ENCODE measurements at places on chromosomes 2 and 18.
A peak's percentile ranks its signal among the peaks of the same experiment; 100 is the strongest.

DNA sequence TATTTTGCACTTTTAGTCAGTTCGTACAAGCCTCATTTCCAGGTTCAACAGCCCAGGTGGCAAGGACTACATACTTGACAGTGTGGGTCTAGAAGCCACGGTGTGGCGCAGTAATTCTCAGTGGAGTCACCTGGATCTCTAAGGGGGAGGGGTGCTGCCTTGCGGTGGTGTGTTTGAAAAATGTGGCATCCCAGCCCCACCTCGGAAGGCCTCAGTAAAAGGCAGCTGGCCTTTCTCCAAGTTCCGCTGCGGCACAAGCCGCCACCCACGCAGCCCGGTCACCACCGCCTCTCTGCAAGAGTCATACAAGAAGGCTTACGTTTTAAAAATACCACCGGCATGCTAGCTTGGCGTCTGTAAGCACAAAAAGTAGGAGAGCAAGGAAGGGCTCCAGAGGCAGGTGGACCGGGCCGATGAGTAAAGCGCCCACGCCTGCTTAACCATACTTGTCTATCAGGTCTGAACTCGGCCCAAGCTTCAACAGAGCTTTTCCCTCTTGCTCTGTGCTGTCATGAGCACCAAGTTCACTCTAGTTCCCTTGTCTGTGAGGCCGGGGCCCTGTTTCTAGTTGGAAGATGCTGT is 49.5 kb downstream of the SPRED2 start:
- DNase-seq: peak; percentile 88

GRCh38 chr2:127254386-127254981 is 34.4 kb upstream of the CYP27C1 start:
- no peak for DNase-seq

- DNase-seq: no peak
Observed at GRCh38 chr2:200860092-200860795, 4.2 kb downstream of the CLK1 start.

DNA sequence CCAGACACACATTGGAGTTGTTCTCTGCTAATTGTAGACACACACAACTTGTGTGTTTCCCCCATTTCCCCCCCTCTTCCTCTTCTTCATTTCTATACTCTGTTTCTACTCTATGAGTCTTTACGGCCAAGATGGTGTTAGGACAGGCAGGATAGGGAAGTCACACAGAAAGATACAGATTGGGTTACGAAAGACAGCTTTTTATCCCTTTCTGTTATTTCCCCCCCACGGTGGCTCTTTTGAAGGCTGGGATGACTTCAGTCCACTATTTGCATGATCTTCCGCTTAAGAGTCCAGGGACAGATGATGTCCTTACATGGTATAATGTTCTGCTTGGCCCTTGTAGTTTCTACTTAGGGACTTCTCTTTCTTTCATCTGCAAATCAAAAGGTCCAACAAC is 1.6 kb upstream of the EMILIN2 start:
- DNase-seq: no peak

DNA sequence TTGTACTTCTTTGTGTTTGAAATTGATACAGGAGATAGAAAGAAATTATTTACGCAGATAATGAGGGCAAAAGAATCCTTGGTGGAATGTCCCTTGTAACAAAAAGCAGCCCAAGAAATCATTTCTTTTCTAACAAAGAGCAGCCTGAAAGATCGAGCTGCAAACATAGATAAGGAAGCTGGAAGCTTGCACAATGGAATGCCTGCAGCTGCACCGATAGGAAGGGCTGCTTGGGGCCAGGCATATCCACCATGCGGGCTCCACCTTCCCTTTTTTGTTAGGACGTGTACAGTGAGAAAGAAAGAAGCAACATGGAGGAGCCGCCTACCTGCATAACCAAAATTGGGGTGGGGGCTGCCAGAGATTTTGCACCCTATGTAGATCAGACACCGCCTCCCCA is 568.7 kb downstream of the METTL4 start:
- DNase-seq: no peak

GRCh38 chr2:209505410-209505809 is 81.6 kb downstream of the MAP2 start:
- DNase-seq: no peak

GRCh38 chr2:7539760-7540159 is 622.5 kb downstream of the RNF144A start:
- DNase-seq: no peak

- no peak for DNase-seq
Observed at GRCh38 chr2:148971547-148971946, 67.0 kb upstream of the LYPD6B start.

DNA sequence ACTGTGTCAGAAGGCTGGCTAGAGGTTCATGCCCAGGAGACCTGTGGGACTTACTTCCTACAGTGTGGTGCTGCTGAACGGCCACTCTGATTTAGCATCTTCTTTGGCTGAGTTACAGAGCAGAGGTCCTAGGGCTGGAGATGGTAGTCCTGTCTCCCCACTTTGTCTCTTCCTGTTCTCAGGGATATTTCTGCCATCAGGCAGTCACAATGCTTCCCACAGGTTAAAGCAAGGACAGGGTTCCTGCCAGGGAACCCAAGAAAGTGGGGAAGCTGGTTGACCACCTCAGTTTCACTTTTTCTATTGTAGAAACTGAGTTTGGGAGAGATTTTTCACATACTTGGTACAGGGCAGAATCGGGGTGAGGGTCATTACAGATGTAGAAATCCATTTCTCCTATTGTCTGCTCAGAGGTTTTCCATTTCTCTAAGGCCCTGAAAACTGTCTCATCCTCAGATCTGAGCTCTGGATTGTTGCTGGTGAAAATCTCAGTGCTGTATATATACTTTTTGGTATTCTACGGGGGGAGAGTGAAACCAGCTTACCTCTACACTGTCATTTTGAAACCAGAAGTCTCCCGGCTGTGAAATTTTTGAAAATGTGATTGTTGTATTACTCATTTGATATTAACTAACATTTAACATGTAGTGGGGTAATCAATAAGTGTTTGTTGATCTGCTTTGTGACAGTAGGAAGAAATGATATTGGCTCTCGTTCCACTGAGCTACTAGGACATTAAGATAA is 37.0 kb upstream of the MEP1B start:
- DNase-seq: no peak

GRCh38 chr18:59834267-59834666 is 65.5 kb upstream of the PMAIP1 start:
- DNase-seq: no peak

DNA sequence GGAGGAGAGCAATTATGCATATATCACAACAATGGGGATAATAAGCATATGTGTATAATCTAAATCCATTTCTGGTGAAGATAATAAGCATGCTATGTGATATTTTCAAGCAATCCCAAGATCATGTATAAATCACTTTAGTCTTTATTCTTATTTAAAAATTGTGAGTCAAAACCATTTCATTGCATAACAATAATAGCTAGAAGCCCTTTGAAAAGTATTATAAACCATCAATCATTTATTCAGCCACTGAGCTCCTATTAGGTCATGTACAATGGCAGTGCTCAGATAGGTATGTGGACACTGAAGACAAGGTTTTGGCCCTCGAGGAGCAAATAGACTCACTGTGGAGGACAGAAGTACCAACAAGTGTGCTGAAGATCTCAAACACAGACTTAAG is 113.1 kb downstream of the CDCA7 start:
- DNase-seq: no peak

- no peak for DNase-seq
Observed at GRCh38 chr2:75560768-75561565, at the start of gene EVA1A. TSS of gene EVA1A (minus strand) at chr2:75560939. CDS start at chr2:75518140, 42,799 bp downstream.

GRCh38 chr2:111662039-111662770 is 221.8 kb downstream of the ANAPC1 start:
- DNase-seq: no peak

DNA sequence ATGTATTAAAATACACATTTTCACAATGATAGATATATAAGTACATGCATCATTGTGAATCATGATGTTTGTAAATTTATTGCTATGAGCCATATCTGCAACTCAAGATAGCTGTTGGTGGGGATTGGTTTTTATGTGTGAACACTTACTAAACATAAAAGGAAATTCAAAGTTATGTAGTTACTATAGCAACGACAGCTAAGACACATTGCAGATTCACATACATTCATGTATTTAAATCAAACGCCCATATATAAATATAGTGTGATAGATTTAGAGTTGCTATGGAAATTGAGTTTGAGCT is 65.6 kb downstream of the MAPRE2 start:
- no peak for DNase-seq

- DNase-seq: no peak
Observed at GRCh38 chr2:217231724-217232123, 371.9 kb upstream of the TNP1 start.

GRCh38 chr18:25454270-25454659 is 102.3 kb upstream of the ZNF521 start:
- DNase-seq: no peak

- no peak for DNase-seq
Observed at GRCh38 chr2:204892506-204893255, 347.4 kb downstream of the PARD3B start.

GRCh38 chr2:241815477-241816430 is 6.8 kb downstream of the NEU4 start:
- DNase-seq: peak; percentile 71

GRCh38 chr18:25736516-25736915 is 353.9 kb downstream of the SS18 start:
- DNase-seq: no peak

- DNase-seq: no peak
Observed at GRCh38 chr18:41828137-41828536, 126.9 kb upstream of the PIK3C3 start.

DNA sequence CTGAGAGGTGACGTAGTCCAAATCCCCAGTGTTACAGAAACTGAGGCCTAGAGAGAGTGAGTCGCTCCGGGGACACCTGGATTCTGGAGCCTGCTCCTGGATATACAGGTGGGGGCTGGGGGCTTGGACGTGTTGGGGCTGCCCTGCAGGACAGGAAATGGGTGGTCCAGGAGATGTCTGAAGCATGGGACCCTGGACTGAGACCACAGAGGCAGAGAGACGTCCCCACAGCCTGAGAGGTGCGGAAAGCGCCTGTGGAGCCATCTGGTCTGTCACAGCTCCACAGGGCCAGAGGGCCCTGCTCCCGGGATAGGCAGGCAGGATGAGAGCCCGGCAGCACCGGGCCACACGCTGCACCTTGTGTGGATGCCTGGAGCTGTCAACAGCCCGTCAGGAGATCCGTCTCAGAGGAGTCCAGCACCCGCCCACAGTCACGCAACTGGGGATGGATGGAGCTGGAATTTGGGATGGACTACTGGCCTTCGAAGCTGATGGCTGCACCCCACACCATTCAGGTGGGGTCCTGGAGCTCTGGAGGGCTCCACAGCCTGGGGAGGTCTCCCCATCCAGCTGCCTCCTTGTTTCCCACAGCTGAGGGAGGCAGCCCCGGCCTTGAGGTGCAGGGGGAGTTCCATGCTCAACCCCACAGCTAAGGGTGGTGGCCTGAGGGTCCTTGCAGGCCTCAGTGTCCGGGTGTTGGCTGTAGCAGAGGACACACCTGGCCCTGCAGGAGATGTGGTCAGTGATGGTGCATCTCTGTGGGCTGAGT is 303.0 kb downstream of the NDUFA10 start:
- DNase-seq: no peak

DNA sequence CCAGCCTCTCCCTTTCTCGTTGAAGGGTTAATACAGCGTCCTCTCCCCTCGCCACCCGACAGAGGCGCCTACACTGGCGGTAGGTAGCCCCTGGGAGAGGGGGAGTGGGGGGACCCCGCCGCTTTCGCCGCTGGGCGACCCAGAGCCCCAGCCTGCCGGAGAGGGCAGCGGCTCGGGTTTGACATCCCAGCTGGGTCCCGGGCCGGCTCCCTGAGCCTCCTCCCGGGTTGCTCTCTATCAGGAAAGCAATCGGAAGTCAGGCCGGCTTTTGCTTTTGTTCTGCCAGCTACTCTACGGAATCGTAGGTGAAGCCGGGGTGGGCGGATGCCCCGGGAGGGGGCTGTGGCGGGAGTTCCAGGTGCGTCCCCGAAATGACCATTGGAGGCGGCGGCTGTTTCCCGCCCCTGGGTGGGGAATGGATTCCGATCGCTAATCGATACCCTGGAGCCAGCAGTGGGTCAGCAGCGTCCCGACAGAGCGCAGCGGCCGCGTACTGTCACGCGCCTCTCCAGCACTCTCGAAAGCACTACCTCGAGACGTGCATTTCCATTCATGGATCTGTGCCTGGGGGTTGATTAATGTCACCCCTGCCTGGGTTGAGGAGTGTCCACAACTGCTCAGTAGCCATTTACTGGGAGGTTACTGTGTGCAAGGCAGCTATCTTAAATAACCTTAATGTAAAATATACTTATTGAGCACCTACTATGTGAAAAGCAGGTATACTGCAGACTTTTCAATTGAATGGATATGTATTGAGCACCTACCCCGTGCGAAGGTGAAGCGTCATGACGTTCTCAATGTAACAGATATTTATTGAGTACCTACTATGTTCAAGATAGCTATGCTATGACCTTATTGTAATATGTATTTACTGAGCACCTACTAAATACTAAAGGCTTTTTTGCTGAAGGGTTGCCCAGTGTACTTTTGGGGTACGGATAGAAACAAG is 1.1 kb downstream of the MAPK4 start:
- DNase-seq: no peak

GRCh38 chr2:96633641-96634040 is 4.5 kb downstream of the KANSL3 start:
- DNase-seq: no peak

DNA sequence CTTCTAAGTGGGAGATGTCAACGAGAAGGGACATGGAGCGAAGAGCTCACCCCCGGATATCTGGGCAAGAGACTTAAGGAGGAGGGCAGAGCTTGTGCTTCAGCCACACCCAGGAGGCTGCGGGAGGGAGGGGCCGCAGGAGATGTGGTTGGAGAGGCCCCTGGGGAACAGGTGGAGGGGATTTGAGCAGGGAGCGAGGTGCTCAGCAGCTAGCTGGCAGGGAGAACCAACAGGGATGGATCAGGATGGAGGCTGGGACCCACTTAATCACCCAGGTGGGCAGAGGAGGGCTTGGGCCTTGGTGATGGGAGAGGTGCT is 78.3 kb downstream of the MBP start:
- no peak for DNase-seq

DNA sequence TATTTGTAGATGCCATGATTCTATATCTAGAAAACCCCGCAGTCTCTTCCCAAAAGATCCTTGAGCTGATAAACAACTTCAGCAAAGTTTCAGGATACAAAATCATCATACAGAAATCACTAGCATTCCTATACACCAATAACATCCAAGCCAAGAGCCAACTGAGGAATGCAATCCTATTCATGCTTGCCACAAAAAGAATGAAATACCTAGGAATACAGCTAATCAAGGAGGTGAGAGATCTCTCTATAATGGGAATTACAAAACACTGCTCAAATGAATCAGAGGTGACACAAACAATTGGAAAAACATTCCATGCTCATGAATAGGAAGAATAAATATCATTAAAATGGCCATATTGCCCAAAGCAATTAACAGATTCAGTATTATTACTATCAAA is 551.4 kb upstream of the SLC39A10 start:
- no peak for DNase-seq

- DNase-seq: no peak
Observed at GRCh38 chr2:167187049-167187727, 298.9 kb downstream of the XIRP2 start.

DNA sequence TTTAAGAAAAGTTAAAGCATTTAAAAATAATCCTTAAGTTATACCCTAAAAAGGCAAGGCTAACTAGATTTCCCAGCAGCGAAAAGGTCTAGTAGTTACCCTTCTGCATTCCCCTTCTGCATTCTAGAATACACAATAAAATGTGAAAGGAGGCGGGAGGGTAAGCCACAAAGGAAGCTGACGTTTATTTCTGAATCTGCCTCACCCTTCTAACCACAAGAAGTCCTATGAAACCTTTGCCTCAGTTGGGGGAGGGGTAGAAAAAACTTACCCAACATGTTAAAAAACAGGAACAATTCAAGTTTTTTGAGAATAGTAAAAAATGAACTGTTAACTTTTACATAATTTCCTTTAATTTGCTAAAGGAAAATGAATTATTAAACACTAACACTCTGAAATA is 11.3 kb downstream of the STK17B start:
- no peak for DNase-seq

Data from Right ventricle myocardium inferior (tissue), 1 donor.